Mucosa of gallbladder (tissue), 1 donor: ENCODE measurements at places on chromosomes 11 and 22. TPM values are rescaled to one million over a fixed set of nuclear protein-coding genes. Genes with fewer than 3 reads are reported as not detected.

MIAT gene
- total RNA-seq = 2.7 TPM

CREB3L1 gene
- 81.6 TPM for total RNA-seq

DNA sequence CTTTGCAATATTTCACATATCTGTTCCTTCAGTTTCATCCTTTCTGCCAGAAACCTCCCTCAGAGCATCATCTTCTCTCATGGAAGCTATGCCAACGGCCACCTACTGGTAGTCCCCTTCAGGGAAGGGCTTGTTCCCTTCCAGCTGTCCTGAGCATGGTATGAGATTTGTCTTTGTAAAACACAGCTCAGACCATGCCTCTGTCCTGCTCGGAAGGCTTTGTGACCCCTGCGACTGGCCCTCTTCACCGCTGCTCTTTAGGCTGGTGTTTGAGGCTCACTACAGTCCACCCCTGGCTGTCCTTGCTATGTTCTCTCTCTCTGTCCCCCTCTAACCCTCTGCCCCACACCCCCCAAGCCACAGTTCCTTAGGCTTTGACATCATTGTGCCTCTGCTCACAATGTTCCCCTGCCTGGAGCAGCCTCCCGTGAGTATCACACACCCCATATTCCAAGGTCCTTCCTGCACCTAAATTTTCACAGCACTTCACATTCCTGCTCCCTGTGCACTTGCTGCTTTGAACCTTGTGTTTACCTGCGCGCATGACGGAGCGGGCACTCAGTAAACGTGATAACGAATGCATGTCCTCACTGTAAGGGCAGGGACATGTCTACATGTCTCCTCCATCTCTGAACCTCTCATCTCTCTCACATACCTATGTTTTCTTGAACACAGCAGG lies 24.0 kb upstream of the ACER3 start:
- peak; percentile 40 for DNase-seq

GRCh38 chr22:41696703-41697102 lies 2.6 kb upstream of the MEI1 start:
- DNase-seq = no peak

OR8A1 gene
- not detected for total RNA-seq

GRCh38 chr11:86486261-86487030 lies 111.8 kb downstream of the CCDC81 start:
- no peak for DNase-seq

GRCh38 chr11:91104237-91104636 lies 881.4 kb upstream of the CHORDC1 start:
- no peak for DNase-seq

DNA sequence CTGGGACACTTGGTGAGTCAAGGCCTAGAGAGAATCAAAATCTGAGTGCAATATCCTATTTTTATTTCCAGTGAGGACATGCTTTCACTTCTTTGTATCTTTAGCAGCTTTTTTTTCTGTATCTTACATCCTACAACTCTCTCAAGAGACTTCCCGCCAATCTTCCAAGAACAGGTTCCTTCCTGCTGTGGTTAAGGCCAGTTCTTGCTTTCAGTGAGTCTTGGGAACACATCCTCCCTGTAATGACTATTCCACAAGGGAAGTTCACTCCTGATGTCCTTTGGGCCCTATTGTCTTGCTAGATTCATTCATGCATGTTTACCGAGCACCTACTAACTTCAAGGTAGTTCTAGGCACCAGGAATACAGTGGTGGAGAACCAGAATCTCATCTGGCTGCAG lies 3.8 kb upstream of the MMP12 start:
- no peak for DNase-seq

DNA sequence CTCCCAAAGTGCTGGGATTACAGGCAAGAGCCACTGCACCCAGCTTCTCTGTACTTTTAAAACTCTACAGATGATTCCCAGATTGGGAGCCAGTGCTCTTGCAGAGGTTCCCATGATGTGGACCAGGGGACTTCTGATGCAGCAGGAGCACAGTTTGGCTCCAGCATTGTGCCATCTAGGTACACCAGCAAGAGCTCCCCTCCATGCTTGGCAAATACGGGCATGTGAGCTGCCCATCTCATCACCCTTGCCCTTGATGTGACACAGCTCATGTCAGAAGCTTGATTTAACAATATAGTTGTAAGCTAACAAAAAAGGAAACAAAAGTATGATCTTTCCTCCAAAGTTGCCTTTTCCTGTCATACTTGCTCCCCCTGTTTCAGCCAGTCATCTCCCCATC lies 28.7 kb downstream of the SNU13 start:
- DNase-seq = no peak

DNA sequence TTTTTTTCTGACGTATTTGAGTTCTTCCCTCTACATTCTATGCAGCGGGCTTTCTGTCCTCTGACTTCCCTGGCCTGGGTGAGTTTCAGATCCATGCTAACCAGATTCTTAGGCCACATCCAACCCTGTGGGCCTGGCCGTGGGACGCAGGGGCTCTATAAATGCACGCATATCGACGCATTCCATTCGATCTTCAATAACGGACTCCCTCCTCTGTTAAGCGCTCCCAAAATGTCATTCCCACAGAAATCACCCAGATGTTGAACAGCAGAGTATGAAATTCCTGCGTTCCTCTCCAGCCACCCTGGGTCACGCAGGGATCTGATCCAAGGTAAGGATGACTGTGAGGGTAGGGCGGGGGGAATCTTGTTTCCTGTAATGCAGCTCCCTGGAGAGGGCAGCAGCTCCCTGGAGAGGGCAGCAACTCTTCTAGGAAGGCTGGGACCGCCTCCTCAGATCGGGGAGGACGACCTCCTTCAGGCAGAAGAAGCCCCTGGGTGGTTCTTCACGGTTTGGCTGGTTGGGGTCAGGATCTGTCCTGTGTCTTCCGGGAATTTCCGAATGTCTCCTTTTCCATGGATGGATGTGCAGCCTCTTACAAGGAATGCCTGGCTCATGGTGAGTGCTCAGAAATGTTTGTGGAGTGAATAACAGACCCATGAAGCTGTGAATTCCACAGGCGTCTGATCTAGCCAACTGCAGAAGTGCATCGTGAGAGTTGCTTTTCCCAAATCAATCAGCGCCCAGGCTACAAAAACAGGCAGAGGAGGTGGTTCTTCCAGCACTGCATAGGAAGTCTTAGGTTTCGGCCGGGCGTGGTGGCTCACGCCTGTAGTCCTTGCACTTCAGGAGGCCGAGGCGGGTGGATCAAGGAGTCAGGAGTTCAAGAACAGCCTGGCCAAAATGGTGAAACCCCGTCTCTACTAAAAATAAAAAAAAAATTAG lies 12.2 kb downstream of the MRGPRD start:
- DNase-seq = no peak
